Tibial nerve (tissue), 4 donors: ENCODE measurements at places on chromosomes 7 and 10. TPM values are rescaled to one million over a fixed set of nuclear protein-coding genes. Genes with fewer than 3 reads are reported as not detected.

The CFAP58 gene
- not detected for total RNA-seq

- H3K4me1 ChIP-seq = peaks cover 20% of the 10 kb centered on the region
- H3K4me3 ChIP-seq = no peak overlapping the region
- no peak overlapping the region for H3K27ac ChIP-seq
- H3K27me3 ChIP-seq = no peaks in the 10 kb centered on the region
- H3K36me3 ChIP-seq = no peaks in the 10 kb centered on the region
Observed at GRCh38 chr10:102279104-102279503, 33.8 kb downstream of the GBF1 start.

The PDCD11 gene
- total RNA-seq = 19.5 TPM

DNA sequence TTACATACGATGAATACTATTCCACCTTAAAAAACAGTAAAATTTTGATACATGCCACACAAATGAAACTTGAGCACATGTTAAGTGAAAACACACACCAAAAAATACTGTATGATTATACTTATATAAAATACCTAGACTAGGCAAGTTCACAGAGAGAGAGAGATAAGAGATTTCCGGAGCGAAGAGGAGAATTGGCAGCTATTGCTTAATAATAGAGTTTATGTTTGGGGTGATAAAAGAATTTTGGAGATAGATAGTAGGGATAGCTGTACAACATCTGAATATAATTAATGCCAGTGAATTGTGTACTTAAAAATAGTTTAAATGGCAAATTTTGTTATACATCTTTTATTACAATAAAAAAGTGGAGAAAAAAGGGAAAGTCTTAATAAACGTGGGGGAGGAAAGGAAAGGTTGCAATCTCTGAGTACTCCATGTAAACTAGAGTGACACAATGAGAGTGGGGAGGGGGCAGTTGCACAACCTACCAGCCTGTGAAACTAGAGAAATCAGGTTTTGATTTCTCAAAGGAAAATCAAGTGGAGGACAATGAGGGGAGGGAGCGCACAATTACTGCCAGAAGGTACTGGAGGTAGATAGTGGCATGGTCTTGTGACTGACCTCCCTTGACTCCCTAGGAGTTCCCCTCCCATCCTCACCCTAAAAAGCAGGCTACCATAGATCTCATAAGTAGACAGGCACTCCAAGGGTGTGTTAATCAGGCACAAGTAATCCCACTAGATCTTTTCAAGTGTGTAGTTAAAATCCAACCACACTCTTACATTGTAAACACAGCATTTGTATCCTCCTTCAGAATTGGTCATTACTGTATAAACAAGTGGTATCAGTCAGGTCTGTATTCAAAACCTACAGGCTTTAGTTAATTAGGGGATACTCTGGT lies 31.6 kb upstream of the ANK3 start:
- H3K27ac ChIP-seq = no peak overlapping the region
- H3K27me3 ChIP-seq = no peaks in the 10 kb centered on the region
- no peak for DNase-seq
- peaks cover 3% of the 10 kb centered on the region for H3K4me1 ChIP-seq
- H3K4me3 ChIP-seq = no peak overlapping the region

GRCh38 chr10:95767884-95768556 lies 12.1 kb downstream of the ENTPD1 start:
- H3K4me1 ChIP-seq = no peaks in the 10 kb centered on the region
- no peaks in the 10 kb centered on the region for H3K36me3 ChIP-seq
- peak overlapping the region; percentile 46 for H3K27ac ChIP-seq
- DNase-seq = no peak
- no peaks in the 10 kb centered on the region for H3K27me3 ChIP-seq

- no peak overlapping the region for H3K4me3 ChIP-seq
- H3K4me1 ChIP-seq = no peaks in the 10 kb centered on the region
- H3K27me3 ChIP-seq = no peaks in the 10 kb centered on the region
- no peak overlapping the region for H3K27ac ChIP-seq
Observed at GRCh38 chr7:146146831-146147486, 30.4 kb downstream of the CNTNAP2 start.

- no peak overlapping the region for H3K27ac ChIP-seq
- H3K4me3 ChIP-seq = no peak overlapping the region
- H3K4me1 ChIP-seq = no peaks in the 10 kb centered on the region
Observed at GRCh38 chr7:125316466-125316865, 386.8 kb upstream of the POT1 start.

The MKX gene
- 0.87 TPM for total RNA-seq

The EGR2 gene
- total RNA-seq = 35.4 TPM

The LIPJ gene
- 0.42 TPM for total RNA-seq

The CYTH3 gene
- total RNA-seq = 49.2 TPM

DNA sequence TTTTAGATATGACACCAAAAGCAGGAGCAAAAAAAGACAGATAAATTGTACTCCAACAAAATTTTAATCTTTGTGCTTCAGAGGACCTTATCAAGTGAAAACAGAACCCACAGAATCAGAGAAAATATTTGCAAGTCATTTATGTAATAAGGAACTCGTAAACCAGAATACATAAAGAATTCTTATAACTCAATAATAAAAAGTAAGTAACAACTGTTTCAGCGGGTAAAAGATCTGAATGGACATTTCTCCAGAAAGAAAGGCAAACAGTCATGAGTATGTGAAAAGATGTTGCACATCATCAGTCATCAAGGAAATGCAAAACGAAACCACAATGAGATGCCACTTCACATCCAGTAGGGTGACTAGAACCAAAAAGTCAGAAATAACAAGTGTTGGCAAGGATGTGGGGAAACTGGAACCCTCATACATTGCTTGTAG lies 167.7 kb upstream of the KCTD7 start:
- no peaks in the 10 kb centered on the region for H3K27me3 ChIP-seq
- DNase-seq = no peak
- no peaks in the 10 kb centered on the region for H3K36me3 ChIP-seq
- H3K4me1 ChIP-seq = no peaks in the 10 kb centered on the region
- no peak overlapping the region for H3K27ac ChIP-seq

The AKR1C8 gene
- total RNA-seq = not detected

- no peaks in the 10 kb centered on the region for H3K27me3 ChIP-seq
- no peaks in the 10 kb centered on the region for H3K36me3 ChIP-seq
- no peak overlapping the region for H3K27ac ChIP-seq
- no peak overlapping the region for H3K4me3 ChIP-seq
Observed at GRCh38 chr10:71432956-71433767, 36.4 kb downstream of the CDH23 start.

The IFT22 gene
- total RNA-seq = 20.1 TPM

DNA sequence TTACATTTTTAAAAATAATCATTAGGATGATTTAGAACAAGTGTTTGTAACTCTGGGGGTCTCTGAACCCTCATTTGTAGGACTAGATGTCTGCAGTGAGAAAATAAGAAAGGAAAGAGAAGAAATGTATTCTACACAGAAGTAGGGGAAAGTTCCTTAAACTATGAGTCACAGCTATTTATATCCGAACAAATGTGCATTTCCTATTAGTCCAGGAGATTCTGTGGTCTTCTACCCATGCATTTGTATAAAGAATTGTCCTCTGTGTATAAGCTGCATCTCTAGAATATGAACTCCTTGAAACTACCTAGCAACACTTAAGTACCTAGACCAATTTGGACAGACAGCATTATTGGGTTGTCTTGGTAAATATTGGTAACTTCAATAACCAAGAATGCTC lies 15.9 kb upstream of the CD36 start:
- H3K36me3 ChIP-seq = no peaks in the 10 kb centered on the region
- H3K27ac ChIP-seq = no peak overlapping the region
- no peak for DNase-seq
- H3K27me3 ChIP-seq = no peaks in the 10 kb centered on the region
- H3K4me3 ChIP-seq = no peak overlapping the region

DNA sequence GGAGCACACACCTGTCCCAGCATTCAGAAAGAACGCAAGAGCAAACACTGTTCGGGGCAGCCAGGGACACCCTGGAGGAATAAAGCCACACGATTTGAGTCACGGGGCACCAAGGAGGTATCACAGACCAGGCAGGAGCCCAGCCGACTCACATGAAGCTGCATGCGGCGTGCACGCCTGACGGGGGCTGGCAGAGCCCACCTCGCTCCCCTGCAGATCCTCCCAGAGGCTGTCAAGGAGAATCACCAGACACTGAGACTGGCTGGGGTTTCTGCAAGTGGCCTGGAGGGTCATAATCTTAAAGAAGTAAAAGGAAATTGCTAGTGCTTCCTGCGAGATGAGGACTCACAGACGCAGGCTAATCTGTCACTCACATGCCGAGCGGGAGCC lies 61.6 kb downstream of the TCERG1L start:
- H3K4me3 ChIP-seq = no peak overlapping the region
- DNase-seq = no peak
- H3K27ac ChIP-seq = no peak overlapping the region
- no peaks in the 10 kb centered on the region for H3K4me1 ChIP-seq
- no peaks in the 10 kb centered on the region for H3K36me3 ChIP-seq
- H3K27me3 ChIP-seq = no peaks in the 10 kb centered on the region

DNA sequence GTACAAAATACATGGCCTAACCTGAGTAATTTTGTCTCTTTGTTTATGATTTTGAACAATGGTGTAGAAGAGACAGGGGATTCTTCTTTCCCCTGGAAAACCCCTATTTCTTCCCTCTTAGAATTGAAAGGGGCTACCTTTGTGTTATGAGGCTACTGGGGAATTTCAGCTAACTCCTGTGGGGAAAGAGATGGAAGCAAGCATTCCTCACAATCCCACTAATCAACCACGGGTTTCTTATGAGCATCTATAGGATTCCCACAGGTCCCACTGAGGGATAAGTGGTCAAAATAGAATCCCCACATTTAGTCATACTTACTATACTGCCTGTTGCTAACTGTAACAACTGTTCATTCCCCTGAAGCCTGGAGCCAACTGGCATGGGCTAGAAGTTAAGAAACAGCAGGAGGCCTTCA lies 32.2 kb upstream of the ITGB8 start:
- H3K27me3 ChIP-seq = no peaks in the 10 kb centered on the region
- no peak for DNase-seq
- no peaks in the 10 kb centered on the region for H3K4me1 ChIP-seq
- no peaks in the 10 kb centered on the region for H3K36me3 ChIP-seq
- no peak overlapping the region for H3K4me3 ChIP-seq

The GHRHR gene
- total RNA-seq = not detected

The VPS41 gene
- total RNA-seq = 47.0 TPM

DNA sequence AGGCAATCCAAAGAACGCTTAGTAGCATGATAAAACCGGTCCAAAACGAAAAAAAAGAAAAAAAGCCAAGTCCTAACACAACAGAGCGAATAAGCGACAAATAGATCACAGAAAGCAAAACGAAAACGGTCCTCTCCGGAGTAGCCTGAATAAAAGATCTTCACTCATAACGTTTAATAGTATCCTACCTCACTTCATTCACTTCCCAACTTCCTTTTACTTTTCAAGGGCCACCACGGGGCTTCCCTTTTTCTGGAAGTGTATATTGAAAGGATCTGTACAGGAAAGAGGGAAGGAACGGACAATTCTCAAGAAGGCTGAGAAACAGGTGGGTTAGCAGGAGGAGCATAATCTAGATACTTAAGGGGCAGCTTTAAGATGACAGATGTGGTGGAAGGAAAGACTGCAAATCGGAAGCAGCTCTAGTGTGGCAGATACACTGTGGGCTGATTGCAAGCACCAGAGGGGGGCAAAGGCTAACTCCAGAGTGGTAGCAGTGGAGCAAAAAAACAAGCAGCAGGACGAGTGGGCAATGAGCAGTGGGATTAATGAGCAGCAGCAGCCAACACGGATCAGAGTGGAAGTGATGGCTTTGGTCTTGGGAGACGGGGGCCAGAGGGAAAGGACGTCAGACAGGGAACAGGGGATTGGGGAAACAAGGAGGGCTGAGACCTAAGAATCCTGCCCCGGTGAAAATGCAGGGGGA lies 866 bp downstream of the CNOT4 start:
- peak overlapping the region; percentile 89 for H3K4me3 ChIP-seq
- no peaks in the 10 kb centered on the region for H3K27me3 ChIP-seq
- H3K36me3 ChIP-seq = no peaks in the 10 kb centered on the region
- peak; percentile 12 for DNase-seq

GRCh38 chr7:15720849-15721471 lies 34.5 kb upstream of the MEOX2 start:
- DNase-seq = peak; percentile 56
- no peaks in the 10 kb centered on the region for H3K36me3 ChIP-seq
- H3K27ac ChIP-seq = peak overlapping the region; percentile 49

The SRGN gene
- 108 TPM for total RNA-seq

The SDK1 gene
- total RNA-seq = 16.2 TPM

The IGFBP3 gene
- 280 TPM for total RNA-seq

The SCART1 gene
- total RNA-seq = 7.3 TPM

The PTPN20 gene
- 3.7 TPM for total RNA-seq

DNA sequence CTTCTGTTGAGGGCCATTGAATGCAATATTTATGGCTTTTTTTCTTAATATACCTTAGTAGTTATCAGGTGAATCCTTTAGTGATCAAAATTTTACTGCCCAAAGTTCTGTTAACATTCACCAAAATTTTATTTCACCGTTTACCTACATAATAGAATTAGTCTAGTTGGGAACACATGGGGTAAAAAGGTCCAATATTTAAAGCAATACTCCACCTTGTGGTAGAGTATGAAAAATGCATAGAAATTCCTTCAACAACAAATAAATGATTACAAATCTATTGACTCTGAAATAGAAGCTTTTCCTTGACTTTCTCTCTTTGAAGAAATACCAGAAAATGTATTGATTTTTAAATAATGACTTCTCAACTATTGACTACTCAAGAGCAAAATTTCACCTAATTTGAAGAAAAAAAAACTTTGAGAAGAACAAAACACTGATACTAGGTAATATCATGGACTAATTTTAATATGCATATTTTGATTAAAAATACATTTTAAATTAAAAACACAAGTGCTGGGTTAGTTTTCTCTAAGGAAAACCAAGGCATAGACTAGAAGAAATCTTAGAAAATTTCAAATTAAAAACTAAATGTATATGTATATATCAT lies 43.3 kb downstream of the POLR1F start:
- H3K4me1 ChIP-seq = no peaks in the 10 kb centered on the region
- H3K27me3 ChIP-seq = no peaks in the 10 kb centered on the region
- no peak overlapping the region for H3K4me3 ChIP-seq
- H3K27ac ChIP-seq = no peak overlapping the region
- no peaks in the 10 kb centered on the region for H3K36me3 ChIP-seq

The AOAH gene
- total RNA-seq = 17.8 TPM

GRCh38 chr7:33339074-33339790 lies 209.9 kb downstream of the BBS9 start:
- no peak for DNase-seq
- no peaks in the 10 kb centered on the region for H3K4me1 ChIP-seq
- H3K27me3 ChIP-seq = no peaks in the 10 kb centered on the region

The LRIT1 gene
- total RNA-seq = not detected

- no peaks in the 10 kb centered on the region for H3K36me3 ChIP-seq
- H3K4me3 ChIP-seq = no peak overlapping the region
- no peaks in the 10 kb centered on the region for H3K27me3 ChIP-seq
- no peak for DNase-seq
- H3K27ac ChIP-seq = no peak overlapping the region
Observed at GRCh38 chr10:6619660-6620059, 39.6 kb upstream of the PRKCQ start.

- H3K27ac ChIP-seq = no peak overlapping the region
- H3K36me3 ChIP-seq = peaks cover 20% of the 10 kb centered on the region
- H3K4me1 ChIP-seq = no peaks in the 10 kb centered on the region
- H3K4me3 ChIP-seq = no peak overlapping the region
- no peaks in the 10 kb centered on the region for H3K27me3 ChIP-seq
- no peak for DNase-seq
Observed at GRCh38 chr10:119670717-119671116, 19.5 kb downstream of the BAG3 start.

GRCh38 chr10:70487824-70488223 lies 9.3 kb downstream of the PALD1 start:
- H3K27me3 ChIP-seq = no peaks in the 10 kb centered on the region
- no peaks in the 10 kb centered on the region for H3K4me1 ChIP-seq
- H3K4me3 ChIP-seq = no peak overlapping the region
- H3K27ac ChIP-seq = no peak overlapping the region
- DNase-seq = no peak

The RSPH10B2 gene
- 0.20 TPM for total RNA-seq

GRCh38 chr7:105073143-105073542 lies 59.1 kb downstream of the KMT2E start:
- no peaks in the 10 kb centered on the region for H3K27me3 ChIP-seq
- H3K4me3 ChIP-seq = no peak overlapping the region
- no peaks in the 10 kb centered on the region for H3K36me3 ChIP-seq
- no peak overlapping the region for H3K27ac ChIP-seq
